Activated naive CD8-positive, alpha-beta T cell treated with anti-CD3 and anti-CD28 coated beads, Interleukin-2, amount 50 U/mL, for 16 hours (primary cell): ENCODE measurements at places on chromosomes 2 and 18.

DNA sequence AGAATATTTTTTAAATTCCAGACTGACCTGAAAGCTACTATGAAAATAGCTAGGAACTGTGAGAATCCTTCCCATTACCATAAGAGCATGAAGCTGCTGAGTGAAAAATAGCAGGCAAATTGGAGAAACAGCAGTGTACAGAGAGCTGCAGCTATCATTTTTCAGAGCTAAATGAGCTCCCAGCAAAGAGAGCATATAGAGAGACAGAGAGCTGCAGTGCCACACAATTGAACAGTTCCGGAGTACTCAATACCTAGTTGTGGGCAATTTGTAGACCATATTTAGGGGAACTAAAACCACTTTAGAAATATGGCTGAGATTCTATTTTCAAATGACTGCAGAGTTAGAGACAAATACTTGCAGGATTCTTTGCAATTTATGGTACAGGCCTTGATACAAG, 645.3 kb downstream of the STK39 start:
- no peak for DNase-seq

- no peak for DNase-seq
Measured at GRCh38 chr18:32173654-32174053, 16.2 kb upstream of the MEP1B start.

GRCh38 chr2:172193331-172194089, 90.8 kb upstream of the DLX2 start:
- DNase-seq: no peak

DNA sequence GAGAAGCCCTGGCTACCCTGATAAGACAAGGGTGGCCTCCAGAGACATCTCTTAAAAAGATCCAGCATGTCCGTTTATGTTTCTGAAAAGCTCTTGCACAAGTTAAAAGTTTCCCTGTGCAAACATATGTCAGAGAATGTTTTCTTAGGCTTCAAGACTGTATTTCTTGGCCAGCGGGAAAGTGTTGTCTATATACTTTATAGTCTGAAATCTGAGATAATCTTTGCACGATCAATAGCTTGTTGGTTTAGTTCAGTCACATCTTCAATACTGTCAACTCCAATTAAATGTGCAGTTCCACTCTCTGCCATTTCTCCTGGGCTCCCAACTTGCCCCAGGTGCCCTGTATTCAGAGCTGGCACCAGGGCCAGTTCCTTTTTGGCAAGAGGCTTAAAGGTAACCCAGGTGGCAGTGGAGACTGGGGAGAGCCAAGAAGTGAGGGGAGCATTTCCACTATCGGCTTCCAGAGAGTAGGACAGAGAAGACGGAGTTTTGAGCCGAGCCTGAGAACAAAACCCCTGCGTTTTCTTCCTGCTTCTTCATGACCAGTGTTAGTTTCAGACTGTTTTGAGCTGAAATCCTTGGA, 64.4 kb downstream of the ACOXL start:
- DNase-seq: no peak

DNA sequence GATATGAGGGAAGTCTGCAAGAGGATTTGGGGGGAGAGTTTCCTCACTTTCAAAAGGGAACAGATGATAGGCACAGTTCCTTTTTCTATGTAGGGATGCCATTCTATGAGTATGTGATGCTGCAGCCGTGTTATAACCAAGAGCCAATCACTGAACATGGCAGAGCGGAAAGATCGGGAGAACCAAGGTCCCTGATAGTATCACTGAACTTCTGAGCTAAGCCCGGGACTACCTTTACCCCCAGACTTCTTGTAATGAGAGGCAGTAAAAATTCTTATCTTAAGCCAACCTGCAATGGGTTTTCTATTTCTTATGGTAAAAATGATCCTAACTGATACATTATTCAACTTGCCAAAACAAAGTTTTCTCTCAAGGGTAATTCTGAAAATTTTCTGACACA, 21.6 kb upstream of the SLC1A4 start:
- DNase-seq: no peak

DNA sequence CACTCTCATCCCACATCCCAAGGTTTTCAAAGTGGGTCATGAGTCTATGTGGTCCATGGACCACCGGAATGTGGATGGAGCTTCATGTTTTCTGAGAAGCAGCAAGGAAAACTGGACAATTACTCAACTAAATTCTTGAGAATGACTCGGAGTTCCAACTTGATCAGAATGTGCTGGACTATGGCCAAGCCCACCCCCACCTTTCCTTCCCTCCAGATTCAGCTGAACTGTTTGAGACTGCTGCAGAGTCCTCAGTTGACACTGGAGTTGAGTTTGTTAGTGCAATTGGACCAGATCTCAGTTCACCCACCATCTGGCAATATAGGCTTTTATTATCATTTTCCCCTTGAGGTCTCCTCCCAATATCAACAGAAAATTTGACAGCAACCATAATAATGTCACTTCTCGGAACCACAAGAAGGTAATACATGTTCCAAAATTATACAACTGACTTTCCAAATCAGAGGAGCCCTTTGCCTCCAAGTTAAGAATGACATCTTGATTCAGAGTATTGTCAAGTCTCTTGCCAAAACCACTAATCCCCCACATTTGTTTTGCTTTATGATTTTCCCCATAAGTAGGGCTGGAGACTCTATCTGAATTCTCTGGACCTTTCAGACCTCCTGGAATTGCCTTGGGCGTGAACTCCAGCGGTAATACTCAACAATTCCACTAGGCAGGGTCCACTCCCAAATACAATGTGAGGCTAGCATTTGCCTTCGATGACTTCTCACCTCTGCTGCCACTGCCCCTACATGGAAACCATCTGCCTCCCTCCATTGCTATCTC, 8.8 kb downstream of the COL4A4 start:
- DNase-seq: no peak

DNA sequence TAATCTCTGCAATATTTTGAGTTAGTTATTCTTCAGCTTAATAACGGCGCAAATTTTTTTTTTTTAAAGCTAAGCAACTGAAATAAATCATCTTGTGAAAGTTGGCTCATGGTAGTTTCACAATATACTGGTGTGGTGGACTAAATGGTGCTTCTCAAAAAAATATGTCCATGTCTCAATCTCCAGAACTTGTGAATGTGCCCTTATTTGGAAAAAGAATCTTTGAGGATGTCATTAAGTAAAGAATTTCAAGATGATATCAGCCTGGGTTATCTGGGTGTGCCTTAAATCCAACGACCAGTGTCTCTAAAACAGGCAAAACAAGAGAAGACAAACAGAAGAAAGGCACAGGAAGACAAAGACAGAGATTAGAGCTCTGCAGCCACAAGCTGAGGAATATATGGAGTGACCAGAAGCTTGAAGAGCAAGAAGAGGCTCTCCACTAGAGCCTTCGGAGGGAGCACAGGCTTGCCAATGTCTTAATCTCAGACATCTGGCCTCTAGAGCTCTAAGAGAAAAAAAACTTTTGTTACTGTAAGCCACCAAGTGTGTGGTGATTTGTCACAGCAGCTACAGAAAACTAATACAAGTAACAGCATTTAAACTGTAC, 71.4 kb downstream of the HNMT start:
- DNase-seq: no peak

GRCh38 chr18:55575066-55575465, 12.9 kb downstream of the TCF4 start:
- DNase-seq: no peak

DNA sequence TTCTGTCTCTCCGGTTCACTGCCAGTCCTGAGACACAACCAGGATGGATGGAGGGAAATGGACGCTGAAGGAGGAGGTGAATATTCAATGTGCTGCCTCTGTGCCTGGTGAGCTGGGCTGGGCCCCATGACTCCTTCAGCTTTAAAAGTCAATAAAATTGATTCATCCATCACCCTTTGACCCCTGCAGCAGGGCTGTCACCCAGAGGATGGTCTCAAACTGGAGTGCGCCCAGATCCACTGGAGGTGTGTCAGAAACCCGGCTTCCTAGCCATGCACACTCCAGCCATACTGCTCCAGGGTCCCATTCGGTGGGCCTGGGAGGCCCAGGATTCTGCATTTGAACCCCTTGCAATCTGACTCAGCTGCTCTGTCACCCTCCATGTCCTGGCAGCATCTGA, 94.1 kb upstream of the BOD1L2 start:
- DNase-seq: no peak

GRCh38 chr2:130825231-130825965, 11.3 kb upstream of the ARHGEF4 start:
- DNase-seq: no peak

- no peak for DNase-seq
Measured at GRCh38 chr2:227507963-227508362, 36.0 kb downstream of the AGFG1 start.

- DNase-seq: no peak
Measured at GRCh38 chr2:48844417-48845155, 89.1 kb upstream of the LHCGR start.

- DNase-seq: no peak
Measured at GRCh38 chr2:186485576-186485870, 537 bp upstream of the ZC3H15 start.

DNA sequence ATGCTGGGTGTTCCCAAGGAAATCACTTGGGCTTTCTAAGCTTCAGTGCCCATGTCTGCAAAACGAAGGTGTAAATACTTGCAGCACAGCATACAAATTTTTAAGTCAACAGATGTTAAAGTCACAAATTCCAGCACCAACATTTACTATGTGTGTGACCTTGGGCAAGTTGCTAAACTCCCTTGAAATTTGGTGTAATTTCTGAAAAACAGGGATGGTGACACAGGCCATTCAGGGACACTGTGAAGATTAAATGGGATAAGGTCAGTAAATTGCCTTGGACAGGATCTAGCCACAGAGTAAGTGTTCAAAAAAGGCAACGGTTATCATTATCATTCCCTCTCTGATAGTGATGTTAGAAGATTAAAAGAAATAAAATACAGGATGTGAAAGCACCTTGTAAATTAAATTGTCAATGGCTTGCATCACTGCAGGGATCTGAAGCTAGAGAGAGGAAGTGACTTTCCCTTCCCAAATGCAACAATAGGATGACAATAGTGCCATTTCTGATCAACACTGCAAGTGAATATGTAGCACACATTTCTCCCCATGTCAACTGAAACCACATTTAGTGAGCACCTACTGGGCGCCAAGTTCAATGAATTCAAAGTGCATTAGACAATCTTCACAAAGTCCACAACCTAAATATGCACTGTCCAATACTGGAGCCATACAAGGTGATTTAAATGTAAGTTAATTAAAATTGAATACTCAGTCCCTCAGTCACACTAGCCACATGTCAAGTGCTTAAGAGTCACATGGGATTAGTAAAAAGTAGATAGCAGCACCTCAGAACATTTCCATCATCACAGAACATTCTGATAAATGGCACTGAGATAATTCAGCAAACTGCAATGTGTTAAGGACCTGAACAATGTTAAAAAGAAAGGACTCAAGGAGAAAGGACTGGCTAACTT, 81.2 kb downstream of the STK39 start:
- DNase-seq: no peak

DNA sequence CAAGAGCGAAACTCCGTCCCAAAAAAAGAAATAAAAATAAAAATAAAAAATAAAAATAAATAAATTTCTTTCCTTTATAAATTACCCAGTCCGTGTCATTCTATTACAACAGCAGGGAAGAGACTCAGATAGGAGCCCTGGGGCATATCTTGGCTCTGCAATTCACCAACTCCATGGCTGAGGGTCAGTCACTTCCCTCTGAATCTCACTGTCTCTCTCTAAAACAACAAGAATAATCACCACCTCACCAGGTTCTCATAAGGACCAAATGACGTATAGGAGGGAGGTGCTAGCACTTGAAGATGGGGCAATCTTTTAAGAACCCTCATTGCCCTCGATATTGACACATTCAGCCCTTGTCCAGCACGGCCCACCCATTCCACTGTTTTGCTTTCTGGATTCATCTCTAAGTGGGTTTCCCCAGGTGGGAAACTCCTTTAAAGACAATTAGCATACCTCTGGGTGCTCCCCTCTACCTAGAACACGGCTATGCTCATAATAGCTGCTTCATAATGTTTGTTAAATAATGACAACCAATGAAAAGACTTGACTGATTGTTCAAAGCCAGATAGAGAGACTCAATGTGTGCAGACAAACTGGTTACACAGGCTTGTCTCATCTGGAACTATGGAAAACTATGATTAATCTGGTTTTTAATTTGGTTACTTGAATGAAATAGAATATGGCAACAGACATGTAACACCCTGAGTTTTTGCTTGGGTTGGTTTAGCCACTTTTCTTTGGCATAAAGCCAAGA, 15.1 kb downstream of the MYCN start:
- no peak for DNase-seq

- no peak for DNase-seq
Measured at GRCh38 chr18:58544616-58545337, 84.1 kb downstream of the ALPK2 start.

DNA sequence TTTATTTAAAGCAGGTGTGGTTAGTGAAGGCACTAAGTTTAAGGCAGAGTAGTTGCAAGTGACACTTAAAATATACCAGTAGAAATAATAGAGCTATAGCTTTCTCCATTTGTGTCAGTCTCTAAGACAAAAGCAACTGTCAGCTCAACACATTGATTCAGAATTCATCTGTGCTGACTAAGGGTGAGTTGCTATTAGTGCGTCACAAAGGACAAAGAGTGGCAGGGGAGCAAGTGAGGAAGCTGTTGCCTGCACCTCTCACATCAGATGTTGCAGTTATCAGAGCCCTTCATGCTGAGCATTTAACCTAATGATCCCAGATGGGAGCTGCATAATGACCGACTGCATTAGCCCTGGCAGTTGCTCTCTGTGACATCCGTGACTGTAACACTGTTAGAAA, 138.6 kb downstream of the DTNA start:
- DNase-seq: no peak

GRCh38 chr2:133801946-133802345, 233.7 kb upstream of the NCKAP5 start:
- no peak for DNase-seq

DNA sequence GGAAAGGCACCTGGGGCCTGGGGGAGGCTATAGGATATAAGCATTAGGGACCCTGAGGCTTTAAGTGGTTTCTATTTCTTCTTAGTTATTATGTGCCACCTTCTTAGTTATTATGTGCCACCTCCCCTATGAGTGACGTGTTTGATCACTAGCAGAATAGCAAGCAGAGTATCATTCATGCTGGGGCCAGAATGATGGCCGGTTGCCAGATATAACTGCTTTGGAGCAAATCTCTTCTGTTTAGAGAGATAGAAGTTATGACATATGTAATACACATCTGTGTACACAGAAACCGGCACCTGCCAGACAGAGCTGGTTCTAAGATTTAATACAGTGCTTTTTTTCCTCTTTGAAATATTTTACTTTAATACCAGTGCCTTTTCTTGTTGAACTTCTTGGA, 29.4 kb downstream of the LIPG start:
- DNase-seq: no peak

DNA sequence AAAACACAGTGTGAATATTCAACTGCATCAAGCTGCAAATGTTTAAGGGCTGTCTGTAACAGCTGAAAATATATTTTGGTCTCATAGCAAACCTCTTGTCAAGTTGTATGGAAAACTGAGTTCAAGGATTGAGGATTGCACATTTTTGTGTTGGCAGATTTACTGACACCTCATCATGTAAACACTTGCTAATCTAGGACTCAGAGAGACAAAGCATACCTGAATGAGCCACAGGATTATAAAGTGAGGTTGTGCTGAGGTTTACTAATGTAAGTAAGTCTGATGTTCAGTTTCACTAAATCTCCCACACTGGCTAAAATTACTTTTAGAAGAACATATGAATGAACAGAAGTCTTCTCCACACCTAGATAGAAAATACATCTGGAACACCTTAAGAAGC, 1993.1 kb upstream of the CELF4 start:
- DNase-seq: no peak

- DNase-seq: no peak
Measured at GRCh38 chr2:36507408-36507812, 90.6 kb downstream of the FEZ2 start.
